ENCODE measurements at places on chromosomes 7 and 10.

DNA sequence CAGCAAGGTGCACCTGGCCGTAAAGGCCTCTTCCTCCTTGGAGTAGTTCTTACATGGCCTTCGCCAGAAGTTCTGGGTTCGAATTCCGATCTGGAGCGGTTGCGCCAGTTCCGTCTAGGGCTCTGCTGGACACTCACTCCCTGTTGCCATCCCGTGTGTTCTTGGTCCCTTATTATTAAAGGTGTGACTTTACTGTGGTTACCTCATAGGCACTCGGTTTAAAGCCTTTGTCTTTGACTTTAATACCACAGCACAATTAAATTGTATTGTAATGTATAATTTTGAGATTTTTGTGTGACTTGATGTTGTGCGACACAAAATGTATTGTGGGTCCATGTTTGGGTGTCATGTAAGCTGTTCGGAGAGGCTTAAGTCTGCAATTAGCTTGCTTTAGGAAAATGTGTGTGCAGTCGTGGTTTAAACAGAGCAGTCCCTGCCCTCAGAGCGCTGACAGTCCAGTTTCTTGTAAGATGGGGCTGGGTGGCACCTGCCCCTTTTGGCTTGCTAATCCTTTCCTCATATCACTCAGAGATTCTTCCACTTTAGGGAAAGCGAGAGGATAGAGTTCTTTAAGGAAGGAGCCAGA is 919 bp downstream of the INPP5F start:
- no peak for ATAC-seq

- peak; percentile 93 for ATAC-seq
These were observed at the start of gene CWF19L1 for GRCh38 chr10:100267239-100268104. CWF19L1 (minus strand) TSS chr10:100267638; CDS start chr10:100267593, 45 bp downstream.

DNA sequence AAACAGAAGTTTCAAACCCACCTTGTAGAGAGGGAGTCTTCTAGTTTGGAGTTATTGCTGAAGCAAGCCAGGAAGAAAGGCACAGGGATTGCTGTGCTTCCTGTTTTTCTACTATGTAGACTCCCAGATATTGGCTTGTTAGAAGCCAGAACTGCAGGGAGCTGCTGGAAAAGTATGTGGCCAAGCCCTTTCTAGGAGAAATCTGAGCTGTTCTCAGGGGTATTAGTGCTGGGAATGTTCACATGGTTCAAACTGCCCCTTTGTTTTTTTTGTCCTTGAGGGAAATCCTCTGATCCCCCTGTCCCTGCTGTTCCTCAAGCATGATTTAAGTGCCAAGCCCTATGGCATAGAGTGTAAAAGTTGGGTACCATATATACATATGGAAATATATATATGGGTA is 184.0 kb downstream of the CCDC7 start:
- no peak for ATAC-seq

GRCh38 chr7:609365-609764 is 89.7 kb upstream of the PDGFA start:
- ATAC-seq, result no peak

- no peak for ATAC-seq
These were observed 2.5 kb downstream of the SCIN start for GRCh38 chr7:12572941-12573575.

- ATAC-seq, result no peak
These were observed 552 bp upstream of the RAB18 start for GRCh38 chr10:27503498-27504006.

Data from motor neuron (in vitro differentiated cells).